CD4-positive, alpha-beta T cell treated with Interleukin-4 for 4 hours (primary cell): ENCODE measurements at places on chromosomes 11 and 22.

- no peak for DNase-seq
Measured at GRCh38 chr22:34108168-34108567, 187.9 kb upstream of the LARGE1 start.

GRCh38 chr11:6900327-6900999 lies 8.2 kb upstream of the OR2D2 start:
- no peak for DNase-seq

GRCh38 chr11:74466916-74467885 lies at the start of gene KCNE3:
Gene KCNE3, minus strand, starts transcription at chr11:74467549. Its CDS starts 9,986 bp downstream, at chr11:74457563.
- no peak for DNase-seq

GRCh38 chr22:19178657-19179496 lies at the start of gene SLC25A1:
Gene SLC25A1, minus strand, starts transcription at chr22:19178736. Its CDS starts 63 bp downstream, at chr22:19178673.
- peak; percentile 77 for DNase-seq

DNA sequence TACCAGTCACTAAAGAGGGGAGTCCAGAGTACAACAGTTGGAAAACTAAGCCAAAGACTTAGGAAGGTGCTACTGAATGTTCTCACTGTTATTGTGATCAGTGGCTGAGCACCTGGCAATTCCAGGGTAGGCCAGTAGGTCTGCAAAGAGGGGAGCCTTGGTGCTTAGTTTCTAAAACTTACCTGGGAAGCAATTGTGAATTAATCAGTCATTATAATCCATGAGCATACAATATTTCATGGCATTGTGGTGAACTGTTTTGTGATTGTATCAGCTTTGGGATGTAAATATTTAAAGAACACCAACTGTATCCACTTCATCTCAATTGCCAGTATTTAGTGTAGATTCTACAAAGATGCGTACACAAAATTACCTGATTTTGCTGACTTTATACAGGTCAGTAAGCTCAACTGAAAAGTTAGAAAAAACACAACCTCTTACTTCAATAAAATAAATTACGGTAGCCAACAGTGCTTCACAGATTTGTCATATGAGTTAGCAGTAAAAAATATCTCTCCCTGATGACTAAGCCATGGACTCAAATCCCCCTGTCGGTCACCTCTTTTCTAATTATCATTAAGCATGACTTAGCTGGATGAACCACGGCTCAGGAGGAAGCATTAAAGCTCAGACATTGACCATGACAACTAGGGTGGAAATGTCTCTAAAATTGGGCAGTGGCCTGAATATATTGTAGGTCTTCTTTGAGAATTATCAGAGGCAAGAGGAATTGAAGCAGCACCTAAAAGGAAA lies 30.8 kb upstream of the SORL1 start:
- no peak for DNase-seq

GRCh38 chr11:35779409-35779808 lies 116.8 kb downstream of the TRIM44 start:
- no peak for DNase-seq

GRCh38 chr11:4181782-4182721 lies 87.5 kb downstream of the RRM1 start:
- no peak for DNase-seq

DNA sequence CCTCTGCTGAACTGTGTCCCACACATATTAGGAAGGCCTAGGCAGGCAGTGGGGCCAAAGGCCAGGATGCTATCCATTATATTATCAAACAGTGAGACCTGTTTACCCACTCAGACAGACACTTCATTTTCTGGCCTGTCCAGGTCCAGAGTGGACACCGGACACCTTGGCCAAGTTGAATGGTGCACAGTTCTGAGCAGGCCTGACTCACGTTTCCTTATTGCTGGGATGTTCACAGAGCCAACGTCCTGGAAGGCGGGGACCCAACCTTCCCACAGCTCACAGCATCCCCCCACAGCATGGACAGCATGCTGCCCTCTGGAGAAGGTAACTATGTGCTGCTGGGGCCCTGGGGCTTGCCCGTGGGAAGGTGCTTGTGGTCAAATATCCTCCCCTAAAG lies 86.6 kb downstream of the BTBD10 start:
- no peak for DNase-seq

- DNase-seq, result no peak
Measured at GRCh38 chr22:50600967-50601668, 525 bp downstream of the MAPK8IP2 start.

DNA sequence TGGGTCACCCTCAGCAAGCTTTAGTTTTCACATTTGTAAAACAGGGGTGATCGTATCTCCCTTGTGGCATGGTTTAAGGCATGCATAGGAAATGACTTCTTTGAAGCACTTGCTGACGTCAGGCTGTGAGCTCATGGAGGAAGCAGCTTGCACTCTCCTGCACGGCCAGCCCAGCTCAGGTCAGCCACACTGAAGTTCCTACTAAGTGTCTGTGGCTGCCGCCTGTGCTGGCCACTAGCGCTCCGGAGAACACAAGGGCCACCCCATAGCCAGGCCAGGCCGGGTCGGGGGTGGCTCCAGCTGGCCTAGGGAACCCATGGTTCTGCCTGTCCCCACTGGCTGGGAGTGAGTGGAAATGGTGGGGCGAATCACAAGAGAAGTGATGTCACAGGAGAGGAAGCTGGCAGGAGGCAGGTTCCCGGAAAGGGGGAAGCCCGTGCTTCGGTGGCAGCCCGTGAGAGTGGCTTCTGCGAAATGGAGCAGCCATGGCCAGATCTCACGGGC lies 28.2 kb downstream of the KCTD17 start:
- DNase-seq, result peak; percentile 77

DNA sequence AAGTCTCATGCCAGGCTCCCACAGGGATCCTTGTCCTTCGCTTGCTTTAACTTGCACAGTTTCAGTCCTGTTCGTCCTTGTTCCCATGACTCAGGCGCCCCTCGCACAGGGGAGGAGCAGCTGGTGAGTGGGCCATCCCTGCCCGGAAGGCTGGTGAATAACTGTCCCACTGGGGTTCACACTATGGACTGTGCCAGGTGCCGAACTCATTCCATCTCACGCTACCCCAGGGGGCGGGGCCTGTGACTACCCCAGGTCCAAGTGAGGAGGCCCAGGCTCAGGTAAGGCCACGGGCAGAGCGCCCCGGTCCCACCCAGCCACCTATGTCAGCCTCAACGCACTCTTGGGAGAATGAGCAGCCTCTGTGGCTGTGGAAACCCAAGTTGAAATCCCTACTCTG lies 7.2 kb upstream of the CARD10 start:
- DNase-seq, result no peak

GRCh38 chr11:83097429-83098075 lies 25.9 kb upstream of the RAB30 start:
- DNase-seq, result no peak

- no peak for DNase-seq
Measured at GRCh38 chr11:69219991-69220390, 64.3 kb downstream of the SMIM38 start.

- DNase-seq, result no peak
Measured at GRCh38 chr11:18314784-18315523, 7.0 kb downstream of the HPS5 start.

GRCh38 chr22:30561402-30562189 lies 12.9 kb downstream of the GAL3ST1 start:
- DNase-seq, result no peak

DNA sequence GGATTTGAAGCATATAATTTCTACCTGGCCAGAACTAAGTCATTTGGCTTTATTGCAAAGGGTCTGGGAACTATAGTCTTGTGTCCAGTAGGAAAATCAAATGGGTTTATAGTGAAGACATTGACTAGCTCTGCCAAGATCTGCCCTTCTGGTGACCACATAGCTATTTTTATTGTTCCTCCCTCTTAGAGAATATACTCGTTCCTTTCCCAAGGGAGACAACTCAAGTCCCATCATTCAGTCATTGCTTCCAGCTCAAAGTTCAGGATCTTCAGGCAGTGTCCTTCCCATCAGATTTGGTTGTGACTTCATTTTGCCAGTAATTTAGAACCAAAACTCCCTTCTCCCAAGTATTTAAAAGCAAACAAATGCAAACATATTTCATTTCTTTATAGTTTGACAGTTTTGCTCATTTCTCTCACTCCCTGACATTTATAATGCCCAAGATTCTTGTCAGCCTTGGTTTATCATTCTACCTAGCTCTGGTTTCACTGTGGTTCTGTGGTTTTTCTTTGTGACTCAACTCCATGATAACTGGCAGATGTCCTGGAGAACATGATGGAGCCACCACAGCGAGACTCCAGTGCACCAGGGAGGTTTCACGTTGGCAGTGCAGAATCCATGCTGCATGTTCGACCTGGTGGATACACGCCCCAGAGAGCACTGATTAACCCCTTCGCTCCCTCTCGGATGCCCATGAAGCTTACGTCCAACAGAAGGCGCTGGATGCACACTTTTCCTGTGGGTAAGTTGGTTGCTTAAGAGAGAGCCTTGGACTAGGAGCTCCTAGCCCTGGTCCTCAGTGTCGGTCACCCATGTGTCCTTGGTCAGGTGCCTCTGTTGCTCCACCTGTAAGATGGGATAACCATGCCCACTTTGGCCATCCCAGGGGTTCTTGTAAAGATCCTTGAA lies 64.9 kb downstream of the DEPDC5 start:
- no peak for DNase-seq

GRCh38 chr11:46390331-46391171 lies 1.0 kb downstream of the CHRM4 start:
- no peak for DNase-seq

DNA sequence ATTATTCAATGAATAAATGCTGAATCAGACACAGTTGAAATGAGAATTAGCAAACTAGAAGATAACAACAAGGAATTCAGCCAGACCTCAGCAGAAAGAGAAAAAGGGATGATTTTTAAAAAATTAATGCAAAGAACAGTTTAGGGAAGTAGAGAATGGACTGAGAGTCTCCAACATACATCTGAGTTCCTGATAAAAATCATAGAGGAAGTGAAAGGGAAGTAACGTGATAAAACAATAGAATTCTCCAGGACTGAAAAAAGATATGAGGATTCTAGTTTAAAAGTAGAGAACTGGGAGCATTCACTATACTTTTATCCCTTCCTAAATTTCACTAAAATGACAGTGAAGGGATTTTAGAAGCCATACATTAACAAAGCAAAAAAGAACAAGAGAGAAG lies 592.0 kb downstream of the SOX6 start:
- DNase-seq, result no peak

DNA sequence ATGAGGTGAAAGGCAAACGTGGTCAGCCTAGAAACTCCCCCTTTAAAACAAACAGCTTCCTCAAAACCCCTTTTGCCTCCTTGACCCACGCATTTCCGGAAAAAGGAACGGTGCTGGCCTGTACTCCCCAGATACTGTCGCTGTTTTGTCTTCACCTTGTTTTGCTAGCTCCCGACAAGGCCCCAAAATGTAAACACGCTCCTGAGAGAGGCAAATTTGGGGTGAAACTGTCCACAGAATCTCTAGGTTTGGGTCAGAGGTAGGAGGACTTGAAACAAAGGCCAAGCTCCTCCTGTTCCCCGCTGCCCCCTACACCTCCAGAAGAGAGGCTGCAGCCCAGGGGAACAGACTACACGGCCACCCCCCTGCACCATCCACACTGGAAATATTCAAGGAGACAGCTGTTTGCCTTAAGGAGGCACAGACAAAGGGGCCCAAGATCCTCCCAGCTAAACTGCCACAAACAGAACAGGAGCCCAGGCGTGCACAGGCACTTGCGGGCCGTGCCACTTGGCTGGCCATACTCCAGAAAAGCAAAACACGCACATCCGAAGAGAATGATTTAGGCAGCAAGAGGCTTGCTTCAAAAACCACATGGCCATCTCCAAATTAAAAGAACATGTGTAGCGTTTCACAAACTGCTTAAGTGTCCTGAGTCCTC lies 160.5 kb upstream of the GRK3 start:
- DNase-seq, result no peak

DNA sequence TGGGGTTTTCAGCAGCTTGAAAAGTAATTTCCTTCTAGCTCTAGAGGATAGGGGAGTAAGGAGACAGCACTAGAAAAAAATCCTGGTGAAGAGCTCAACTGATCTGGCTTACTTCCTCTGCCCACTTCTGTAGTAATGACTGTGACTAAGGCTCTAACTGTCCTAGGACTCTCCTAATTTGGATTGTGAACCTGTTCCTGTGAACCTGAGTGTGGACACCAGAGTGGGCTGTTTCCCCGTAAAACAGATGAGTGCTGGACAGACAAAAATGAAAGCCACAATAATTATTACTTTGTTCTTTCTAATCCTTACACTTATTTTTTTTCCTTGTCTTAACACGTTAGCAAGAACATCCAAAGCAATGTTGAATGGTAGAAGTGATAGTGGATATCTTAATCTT lies 154.1 kb downstream of the AASDHPPT start:
- DNase-seq, result no peak

DNA sequence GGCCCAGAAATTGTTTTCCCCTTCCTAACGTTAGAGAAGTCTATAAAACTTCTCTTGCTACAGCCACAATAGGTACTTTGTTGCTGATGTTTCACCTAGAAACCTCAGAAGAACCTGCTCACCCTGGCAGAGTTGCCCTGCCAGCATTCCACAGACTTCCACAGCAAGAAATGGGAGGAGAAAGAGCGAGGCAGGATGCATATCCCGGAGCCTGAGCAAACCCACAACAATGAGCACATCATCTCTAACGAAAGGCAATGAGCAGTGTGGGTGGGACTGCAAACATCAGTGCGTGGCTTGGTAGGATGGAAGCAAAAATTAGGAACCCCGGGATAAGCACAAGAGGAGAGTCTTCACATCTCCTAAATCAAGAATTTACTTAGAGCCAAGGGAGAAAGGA lies 892.3 kb downstream of the OPCML start:
- DNase-seq, result no peak

DNA sequence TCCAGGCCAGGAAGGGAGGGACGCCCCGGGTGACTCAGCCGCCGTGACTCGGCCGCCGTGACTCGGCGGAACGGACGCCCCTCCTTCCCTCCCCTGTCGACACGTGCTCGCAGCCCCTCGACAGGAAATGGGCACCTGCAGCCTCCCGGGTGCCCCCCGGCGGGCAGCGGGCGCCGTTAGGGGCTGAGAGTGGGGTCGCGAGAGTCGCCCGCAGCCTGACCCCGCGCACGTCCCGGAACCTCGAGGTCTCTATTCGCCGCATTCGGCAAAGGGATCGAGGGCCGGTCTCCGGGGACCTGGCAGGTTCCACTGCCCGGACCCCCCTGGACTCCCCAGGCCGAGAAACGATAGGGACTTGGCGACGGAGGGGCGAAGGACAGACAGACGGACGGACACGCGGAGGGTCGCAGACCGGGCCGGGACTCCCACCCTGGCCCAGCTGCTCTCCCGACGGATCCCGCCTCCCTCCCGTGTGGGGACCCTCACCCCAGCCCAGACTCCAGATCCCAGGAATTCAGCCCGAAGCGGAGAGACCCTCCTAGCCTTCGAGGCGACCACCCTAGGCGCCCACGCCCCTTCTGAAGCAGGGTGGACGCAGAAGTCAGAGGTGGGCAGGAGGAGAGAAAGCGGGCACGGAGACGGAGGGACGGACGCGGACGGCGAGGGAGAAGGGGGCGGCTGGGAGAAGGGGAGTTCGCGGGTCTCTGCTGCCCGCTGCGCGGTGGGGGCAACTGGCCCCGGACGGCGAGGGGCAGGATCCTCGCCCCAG lies 648 bp downstream of the FOSL1 start:
- peak; percentile 36 for DNase-seq

DNA sequence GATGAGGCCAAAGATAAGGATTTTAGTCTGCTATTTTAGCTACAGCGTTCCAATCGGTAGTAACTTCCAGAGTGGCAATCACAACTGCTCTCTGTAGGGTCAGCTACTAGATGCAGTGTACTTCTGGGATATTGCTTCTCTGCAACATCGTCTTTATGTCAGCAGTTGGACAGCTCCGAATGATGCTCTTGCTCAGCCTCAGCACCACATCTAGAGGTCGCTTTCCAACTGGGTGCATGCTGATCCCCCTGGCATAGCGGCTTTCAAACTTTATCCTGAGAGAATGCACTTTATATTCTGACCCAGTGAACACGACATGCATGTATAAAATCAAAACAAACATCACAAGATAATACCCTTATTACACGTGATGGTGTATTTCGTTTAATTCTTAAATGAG lies 219.6 kb downstream of the C11orf87 start:
- no peak for DNase-seq
